ENCODE measurements at places on chromosomes 3 and 15.
A peak's percentile ranks its signal among the peaks of the same experiment; 100 is the strongest.

- DNase-seq, result no peak
These were observed 231.1 kb upstream of the PDZRN3 start for GRCh38 chr3:73855813-73856212.

DNA sequence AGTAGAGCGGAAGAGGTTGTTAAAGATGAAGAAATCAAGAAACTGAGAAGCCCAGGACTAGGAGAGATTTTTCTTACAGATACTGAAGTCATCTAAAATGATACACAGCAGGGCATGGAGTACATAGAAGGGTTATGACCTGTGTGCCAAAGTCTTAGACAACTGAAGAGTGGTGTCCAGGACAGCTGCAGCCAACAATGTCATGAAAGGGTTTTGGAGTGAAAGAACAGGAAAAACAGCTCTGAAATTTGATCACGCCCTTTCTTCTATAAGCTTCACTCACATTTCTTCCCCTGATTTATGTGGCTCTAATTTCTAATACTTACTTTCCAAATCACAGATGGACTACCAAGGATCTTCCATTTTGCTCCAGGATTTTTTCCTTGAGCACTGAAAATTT lies 3.0 kb downstream of the CFAP20DC start:
- DNase-seq, result no peak

DNA sequence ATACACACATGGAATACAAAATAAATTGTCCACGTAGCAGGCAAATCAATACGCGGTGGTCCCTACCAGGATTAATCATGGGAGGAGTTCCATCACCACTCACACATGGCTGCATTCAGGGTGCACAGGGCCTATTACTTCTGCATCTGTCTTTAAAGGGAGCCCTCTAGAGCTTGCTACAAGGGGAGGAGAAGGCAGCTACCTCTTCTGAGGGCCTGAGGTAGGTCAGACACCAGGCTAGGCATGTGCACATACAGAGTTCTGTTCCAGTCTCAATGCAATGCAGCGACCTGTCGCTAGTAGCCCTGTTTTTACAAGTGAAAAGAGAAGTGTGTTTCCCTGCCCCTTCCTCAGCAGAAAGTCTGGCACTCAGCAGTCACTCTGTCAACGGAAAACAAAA lies 102.7 kb downstream of the ROBO2 start:
- no peak for DNase-seq

DNA sequence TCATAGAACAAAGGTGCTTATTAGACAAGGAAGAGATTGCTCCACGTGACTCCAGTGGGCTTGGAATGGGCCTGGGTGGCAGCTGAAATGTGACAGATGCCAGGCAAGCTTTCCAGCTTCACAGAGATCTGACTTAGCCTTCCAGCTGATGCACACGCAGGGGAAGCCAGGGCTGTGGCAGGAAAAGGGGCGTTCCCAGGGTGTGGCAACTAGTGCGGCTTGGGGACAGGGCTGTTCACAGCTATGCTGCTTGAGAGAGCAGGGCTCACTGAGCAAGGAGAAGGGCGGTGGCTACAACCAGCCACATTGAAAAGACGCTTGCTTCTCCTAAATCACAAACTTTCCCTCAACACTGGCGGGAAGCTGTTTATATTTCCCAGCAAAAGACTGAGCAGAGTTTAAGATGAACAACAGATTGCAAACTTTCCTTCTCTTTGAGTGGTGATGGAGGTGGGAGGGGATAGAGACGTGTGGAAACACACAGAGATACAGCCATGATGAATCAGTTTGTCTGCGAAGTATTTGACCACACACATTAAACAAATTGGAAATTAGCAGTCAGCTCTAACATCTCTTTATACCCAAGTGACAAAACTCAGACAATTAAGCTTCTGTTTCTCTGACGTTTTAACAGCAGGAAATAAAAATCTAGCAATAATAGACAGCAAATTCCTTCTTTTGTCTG lies 127.5 kb downstream of the BDH1 start:
- no peak for DNase-seq

GRCh38 chr15:33188641-33189257 lies 5.8 kb downstream of the FMN1 start:
- no peak for DNase-seq

GRCh38 chr15:35362195-35362829 lies 183.7 kb downstream of the DPH6 start:
- DNase-seq, result no peak

DNA sequence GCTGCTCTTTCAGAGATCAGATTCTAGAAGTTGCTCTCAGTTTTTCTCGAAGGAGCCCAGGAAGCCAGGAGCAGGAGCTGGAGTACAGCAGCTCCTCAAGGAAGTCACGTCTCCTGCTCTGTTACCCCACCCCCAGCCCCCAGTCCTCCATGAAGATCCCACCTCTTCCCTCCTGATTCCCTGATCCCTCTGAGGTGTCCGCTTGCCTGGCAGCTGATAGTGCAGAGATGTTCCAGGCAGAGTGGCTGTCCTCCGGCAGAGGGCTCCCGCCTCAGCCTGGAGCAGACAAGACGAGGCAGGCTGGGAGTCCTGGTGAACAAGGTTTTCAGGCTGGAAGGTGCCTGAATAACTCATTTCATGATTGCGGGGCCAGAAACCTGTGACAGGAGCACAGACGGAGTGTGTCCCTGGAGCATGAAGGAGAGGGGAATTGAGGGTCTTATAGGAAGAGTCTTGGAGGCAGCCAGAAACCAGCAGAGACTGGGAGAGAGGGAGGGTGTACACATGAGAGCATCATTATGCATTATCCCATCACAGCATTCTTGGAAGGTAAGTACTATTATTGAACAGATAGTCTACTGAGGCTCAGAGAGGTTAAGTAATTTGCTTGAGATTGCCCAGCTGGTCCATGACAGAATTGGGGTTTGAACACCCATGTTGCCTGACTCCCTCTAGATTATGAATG lies 1.2 kb downstream of the HRH1 start:
- DNase-seq, result no peak

DNA sequence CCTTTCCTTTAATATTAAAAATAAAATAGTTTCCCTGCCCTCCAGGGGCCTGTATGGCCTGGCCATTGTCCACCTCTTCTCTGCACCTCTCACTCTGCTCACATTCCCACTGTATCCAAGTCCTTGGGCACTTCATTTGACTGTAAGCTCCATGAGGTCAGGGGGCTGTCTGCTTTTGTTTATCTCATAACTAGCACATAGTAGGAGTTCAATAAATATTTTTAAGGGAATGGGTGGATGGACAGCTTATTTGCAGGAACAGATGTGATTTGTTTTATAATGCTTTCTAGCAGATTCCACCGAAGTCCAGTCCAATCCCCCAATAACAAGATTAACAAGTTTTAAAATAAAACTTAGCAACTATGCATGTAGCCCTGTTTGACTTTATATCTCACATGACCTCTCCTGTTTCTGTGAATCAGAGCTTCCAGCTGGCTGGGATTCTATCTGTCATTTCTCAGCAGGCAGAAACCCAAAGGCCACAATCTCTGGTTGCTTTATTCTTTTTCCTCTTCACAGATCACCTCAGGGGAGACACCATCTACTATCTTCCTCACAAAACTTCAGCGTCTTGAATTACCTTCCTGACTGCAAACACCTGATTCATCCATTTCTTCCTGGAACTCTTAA lies 123.0 kb upstream of the NR2F2 start:
- DNase-seq, result no peak

- DNase-seq, result no peak
These were observed 764.8 kb upstream of the NR2F2 start for GRCh38 chr15:95565690-95566089.

- DNase-seq, result no peak
These were observed 212.2 kb upstream of the GOLIM4 start for GRCh38 chr3:168307893-168308292.

DNA sequence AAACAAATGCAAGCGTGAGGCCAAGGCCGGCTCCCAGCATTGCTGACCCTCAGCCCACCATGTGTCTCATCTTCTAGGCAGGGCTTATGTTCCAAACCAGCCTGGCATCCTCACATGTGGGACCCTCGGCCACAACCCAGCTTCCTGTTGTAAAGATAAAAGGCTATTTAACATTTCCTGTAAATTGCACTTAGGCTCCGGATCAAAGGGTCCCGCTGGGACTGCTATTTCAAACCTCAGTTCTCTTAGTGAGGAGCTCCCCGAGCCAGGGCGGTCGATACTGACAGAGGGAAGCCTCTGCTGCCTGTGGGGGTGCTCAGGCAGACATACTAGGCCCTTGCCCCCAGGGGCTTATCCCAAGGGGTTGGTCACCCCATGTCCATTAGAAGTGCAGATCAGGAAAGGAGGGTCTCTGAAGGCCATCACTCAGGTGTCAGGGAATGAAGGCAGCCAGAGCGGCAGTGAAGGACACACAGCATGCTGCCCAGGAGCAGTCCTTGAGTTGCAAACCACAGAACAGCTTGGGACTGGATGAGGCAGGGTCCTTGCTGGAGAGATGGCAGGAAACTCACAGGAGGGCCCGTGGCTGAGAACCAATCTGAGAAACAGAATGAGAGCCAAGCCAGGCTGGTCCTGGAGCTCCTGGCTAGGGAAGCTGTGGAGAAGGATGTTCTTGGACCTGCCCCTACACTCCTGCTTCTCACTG lies 239.9 kb downstream of the TLE3 start:
- DNase-seq, result no peak

- no peak for DNase-seq
These were observed 1.4 kb upstream of the IGDCC4 start for GRCh38 chr15:65423976-65424679.

DNA sequence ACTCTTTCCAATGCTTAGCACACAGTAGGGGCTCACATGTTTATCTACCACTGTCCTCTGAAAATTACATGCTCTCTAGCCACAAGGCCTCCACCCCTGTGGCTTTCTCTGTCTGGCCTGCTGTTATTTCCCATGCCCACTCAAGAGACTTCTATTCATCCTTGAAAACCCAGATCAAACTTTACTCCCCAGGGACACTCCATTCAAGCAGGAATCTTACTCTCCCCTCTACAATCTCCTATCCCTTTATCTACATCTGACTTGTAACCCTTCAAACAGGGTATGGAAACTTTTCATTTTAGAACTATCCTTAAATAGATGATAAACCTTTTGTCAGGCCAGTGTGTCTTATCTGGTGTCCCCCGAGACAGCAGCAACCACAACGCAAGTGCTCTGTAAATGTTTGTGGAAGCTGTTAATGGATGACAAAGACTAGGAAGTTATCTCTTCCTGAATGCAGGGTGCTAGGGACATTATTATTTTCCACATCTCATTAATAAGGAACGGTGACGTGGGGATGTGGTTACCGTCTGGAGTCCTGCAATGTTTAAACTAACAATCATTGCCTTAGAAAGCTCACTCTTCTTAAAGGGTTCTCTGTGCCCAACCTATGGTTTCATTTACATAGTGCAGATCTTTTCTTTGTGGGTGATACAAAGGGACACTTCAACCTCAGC lies 322.3 kb downstream of the ARRDC4 start:
- no peak for DNase-seq

- no peak for DNase-seq
These were observed at the start of gene CPLX3 for GRCh38 chr15:74826364-74826819. TSS of gene CPLX3 (plus strand) at chr15:74826627. CDS start at chr15:74826704, 77 bp downstream.

DNA sequence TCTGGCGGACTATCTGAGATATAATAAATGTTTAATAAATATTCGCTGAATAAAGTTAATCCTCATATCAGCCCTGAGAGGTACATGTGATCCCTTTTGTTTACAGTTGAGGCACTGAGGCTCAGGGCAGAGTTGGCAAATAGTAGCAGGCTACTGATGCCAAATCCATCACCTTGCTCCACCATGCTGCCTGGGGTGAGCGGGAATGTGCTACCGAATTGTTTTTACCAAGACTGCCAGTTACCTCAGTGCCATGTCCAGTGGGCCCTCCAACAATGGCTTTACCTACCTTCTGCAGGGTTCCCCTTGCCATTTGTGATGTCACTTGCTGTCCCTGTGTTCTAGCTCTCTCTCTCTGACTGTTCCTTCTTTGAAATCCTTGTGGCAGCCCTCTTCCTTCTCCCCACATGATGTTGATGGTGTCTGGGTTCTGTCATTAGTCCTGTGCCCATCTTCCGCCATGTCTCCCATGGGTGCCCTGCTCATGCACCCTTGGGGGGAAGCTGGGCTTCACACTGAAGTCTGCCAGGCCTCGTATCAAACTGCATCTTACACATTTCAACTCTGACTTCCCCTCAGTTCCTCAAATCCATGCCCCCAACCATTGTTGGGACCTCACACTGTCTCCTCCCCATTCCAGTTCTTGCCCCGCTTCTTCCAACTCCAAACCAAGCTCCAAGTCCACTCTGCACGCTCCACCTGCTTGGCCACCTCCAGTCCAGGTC lies 35.4 kb downstream of the SLCO2A1 start:
- no peak for DNase-seq

GRCh38 chr15:83200589-83200988 lies 7.0 kb downstream of the HDGFL3 start:
- DNase-seq, result no peak

DNA sequence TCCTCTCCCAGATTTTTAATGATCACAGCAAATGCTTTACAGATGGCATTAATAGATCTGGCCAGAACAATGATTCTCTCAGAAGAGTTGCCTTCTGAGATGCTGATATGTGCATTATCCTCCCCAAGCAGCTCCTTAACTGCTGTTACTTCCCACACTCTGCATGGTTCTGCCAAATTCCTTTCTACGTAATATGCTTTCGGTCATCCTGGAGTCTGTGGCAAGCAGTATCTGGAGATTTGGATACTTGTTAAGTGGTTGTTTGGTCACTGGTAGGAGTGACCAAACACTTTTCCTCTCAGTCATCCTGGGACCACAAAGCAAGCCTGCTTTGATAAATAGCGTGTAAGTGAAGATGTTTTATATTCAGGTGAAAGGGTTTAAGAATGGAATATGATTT lies 71.1 kb upstream of the CCNL1 start:
- no peak for DNase-seq

- no peak for DNase-seq
These were observed 80.6 kb downstream of the ARIH1 start for GRCh38 chr15:72554471-72555425.

GRCh38 chr3:359672-360071 lies 163.1 kb downstream of the CHL1 start:
- DNase-seq, result peak; percentile 72

DNA sequence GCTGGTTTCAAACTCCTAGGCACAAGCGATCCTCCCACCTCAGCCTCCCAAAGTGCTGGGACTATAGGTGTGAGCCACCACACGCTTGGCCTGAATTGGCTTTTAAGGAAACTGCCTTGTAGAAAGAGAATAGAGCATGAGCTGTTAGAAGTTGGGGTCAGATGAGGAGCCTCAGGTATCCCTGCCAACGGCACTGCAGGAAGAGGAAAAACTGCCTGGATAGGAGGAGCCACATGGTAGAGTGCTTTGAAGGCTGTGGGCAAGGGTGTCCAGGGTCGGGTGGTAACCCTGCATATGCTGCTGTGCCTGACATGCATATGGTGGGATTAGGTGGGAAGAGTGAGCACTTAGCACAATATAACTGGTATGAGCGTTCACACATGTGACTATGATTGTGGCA lies 55.0 kb downstream of the BSN start:
- no peak for DNase-seq

- no peak for DNase-seq
These were observed 51.6 kb upstream of the HEG1 start for GRCh38 chr3:125107363-125107762.

- DNase-seq, result no peak
These were observed 28.1 kb downstream of the BCL2A1 start for GRCh38 chr15:79942741-79943481.

DNA sequence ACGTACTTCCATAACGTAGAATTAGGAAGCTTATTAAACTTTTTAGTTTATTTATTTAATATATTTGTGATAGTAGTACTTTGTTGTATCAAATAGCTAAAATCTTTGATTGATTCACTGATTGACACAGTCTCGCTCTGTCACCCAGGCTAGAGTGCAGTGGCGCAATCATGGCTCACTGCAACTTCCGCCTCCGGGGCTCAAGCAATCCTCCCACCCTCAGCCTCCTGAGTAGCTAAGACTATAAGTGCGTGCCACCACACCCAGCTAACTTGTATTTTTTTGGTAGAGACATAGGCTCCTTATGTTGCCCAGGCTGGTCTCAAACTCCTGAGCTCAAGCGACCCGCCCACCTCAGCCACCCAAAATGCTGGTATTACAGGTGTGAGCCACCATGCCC lies 5.7 kb downstream of the APH1B start:
- DNase-seq, result no peak

All from epithelial cell of proximal tubule (primary cell).